GM23338 (cell line): ENCODE measurements at places on chromosomes 12 and 14.

GRCh38 chr12:127712561-127712960 is 554.4 kb upstream of the TMEM132C start:
- no peak for DNase-seq

DNA sequence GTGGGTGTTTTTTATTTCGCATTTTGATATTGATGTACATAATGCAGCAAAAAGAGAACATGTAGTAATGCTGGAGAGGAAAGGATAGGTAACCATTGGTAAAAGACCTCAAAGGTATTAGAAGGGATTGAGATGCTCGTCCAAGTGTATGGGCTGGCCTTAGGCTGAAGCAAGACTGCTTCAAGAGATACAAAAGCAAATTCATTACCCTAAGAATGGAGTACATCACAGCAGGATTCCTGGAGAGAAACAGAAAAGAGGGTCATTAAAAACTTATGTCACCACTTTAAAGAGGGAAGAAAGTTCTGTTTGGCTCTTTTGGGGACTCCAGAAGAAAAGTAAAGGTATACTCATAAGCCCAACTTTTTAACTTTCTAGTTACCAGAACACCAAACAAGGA is 420.5 kb downstream of the ZFP36L1 start:
- DNase-seq: peak; percentile 77

DNA sequence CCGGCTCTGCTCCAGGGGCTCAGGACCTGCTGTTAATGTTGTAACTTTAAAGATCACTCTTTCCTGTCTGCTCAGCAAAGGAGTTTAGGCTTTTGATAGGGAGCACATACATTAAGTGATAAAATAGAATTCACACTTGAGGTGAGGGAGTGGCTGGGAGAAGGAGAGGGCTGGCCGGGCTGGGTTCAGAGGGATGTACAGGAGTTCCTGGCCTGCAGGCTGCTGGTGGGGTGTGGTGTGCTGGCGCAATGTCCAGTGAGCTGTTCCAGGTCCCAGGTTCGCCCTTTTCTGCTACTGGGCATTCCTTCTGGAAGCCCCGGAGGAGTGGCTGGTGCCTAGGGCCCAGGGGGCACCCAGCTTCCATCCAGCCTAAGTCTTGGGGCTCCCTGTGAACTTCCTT is 17.8 kb downstream of the KIF26A start:
- DNase-seq: no peak

GRCh38 chr14:92898566-92899131 is 24.3 kb upstream of the CHGA start:
- DNase-seq: no peak

GRCh38 chr12:107761502-107761904 is 566 bp upstream of the PRDM4 start:
- peak; percentile 58 for DNase-seq

DNA sequence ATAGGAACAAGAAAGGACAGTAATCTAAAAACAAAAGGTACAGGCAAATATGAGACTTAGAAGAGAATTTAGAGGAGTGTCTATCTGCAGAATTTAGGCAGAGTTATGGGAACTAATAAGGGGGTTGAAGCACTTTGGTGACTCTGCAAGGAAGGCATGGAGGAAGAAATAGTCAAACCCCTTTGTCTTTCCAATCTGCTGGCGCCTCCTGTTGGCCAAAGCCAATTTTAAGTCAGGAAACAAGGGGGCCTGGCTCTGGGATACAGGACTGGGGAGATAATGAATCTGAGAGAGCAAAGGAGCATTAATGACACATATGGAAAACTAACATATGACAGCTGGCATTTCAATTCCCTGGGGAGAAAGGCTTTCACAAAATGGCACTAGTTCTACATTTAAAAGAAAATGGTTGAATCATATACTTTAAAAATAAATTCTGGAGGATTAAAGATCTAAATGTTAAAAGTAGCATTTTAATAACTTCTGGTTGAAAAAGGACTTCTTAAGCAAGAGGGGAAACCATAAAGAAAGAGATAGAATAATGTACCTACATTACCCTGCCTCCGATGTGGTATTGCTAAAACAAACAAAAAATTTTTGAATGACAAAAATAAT is 48.5 kb upstream of the CSRP2 start:
- peak; percentile 90 for DNase-seq

- DNase-seq: peak; percentile 34
Observed at GRCh38 chr12:108784270-108784669, 53.0 kb upstream of the CORO1C start.

GRCh38 chr14:96204151-96205058 is at the start of gene BDKRB2:
Gene BDKRB2 (plus strand): TSS chr14:96204839. CDS start chr14:96237108, 32,269 bp downstream.
- DNase-seq: peak; percentile 86

DNA sequence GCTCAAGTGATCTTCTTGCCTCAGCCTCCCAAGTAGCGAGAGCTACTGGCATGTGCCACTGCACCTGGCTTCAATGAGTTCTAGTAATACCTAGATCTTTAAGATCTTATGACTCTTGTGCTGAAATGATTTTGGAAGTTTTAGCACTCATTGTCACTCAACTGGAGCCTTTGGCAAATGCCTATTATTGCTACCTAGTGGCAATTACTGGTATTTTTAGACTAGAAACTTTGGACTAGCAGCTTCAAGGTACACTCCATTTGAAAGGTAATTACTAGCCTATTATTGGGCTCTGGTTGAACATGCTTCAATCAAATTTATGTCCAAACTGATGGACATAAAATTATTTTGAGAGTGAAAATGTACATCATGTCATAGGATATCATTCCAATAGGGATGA is 80.7 kb upstream of the MUCL1 start:
- DNase-seq: no peak

DNA sequence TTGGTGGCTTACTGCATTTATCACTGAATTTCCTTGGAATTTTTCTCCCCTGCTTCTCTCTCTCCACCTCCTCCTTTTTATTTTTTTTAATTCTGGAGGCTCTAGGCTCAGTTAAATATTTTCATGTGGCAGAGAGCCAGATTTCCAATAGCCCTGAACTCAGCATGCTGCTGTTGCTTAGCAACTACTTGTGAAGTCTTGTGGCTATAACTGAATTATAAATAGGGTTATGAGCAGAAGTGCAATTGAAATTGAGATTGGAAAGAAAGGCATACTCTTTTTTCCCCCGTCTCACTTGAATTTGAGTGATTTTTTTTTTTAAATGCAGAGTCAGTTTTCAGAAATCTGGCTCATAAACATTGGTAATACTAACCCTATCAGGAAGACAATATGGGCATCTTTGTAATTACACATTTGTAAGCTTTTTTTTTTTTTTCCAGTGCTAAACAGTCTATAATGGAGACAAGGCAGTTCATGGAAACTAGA is 38.3 kb downstream of the ATF7IP start:
- DNase-seq: no peak

DNA sequence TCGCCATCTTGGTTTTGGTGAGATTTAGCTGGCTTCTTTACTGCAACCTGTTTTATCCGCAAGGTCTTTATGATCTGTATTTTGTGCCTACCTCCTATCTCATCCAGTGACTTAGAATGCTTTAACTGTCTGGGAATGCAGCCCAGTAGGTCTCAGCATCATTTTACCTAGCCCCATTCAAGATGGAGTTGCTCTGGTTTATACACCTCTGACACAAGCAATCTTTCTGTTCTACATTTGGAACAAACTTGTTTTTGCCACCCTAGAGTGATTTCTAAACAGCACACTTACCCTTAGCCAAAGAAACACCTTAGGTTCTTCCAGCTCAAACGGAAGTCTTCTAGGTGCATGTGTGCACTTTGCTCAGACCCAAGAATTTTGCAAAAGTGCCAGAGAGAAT is 122.3 kb downstream of the CCDC60 start:
- DNase-seq: no peak

DNA sequence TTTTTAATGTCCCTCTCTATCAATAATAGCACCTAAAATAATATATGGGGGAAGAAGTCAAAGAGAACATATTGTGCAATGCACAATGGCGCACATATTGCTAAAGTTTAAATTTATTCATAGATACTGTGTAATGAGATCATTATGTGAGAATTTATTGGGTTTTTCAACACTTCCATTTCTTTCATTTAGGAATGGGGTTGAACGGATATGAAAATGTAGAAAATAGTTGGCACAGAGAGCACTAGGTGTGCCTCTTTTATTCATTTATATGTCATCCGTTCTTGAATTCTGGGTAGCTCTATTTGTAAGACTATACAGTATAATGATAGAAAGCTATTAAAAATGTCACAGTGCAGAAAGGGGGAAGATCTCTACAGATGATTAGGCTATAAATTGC is 63.9 kb downstream of the ATG14 start:
- DNase-seq: no peak

GRCh38 chr12:20283482-20283881 is 84.9 kb upstream of the PDE3A start:
- peak; percentile 42 for DNase-seq

- peak; percentile 17 for DNase-seq
Observed at GRCh38 chr12:67634303-67634761, 14.2 kb upstream of the DYRK2 start.

GRCh38 chr12:47991106-47992061 is 12.9 kb downstream of the COL2A1 start:
- DNase-seq: no peak

- no peak for DNase-seq
Observed at GRCh38 chr14:92956961-92957360, 34.0 kb downstream of the CHGA start.

- no peak for DNase-seq
Observed at GRCh38 chr12:47887529-47887928, 17.3 kb downstream of the VDR start.

DNA sequence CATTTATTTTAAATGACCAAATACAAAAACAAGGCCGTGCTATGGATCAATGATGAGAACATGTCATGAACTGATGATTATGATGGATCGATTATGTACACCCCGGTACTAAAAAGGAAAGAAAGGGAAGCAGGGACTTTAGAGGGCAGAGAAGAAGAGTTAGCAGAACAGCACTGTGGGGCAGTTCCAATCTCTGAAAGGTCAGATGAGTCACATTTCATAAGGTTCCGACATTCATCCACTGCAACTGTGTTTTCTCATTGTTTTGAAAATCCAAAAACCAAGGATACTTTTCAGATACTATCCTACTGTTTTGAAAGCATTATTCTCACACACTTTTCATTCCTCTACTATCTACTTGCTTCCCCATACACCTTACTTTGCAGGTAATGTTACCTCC is 169.3 kb downstream of the STXBP6 start:
- no peak for DNase-seq

- DNase-seq: no peak
Observed at GRCh38 chr14:97070259-97070658, 273.1 kb downstream of the VRK1 start.

GRCh38 chr14:93619176-93619793 is 169.0 kb downstream of the PRIMA1 start:
- peak; percentile 78 for DNase-seq

DNA sequence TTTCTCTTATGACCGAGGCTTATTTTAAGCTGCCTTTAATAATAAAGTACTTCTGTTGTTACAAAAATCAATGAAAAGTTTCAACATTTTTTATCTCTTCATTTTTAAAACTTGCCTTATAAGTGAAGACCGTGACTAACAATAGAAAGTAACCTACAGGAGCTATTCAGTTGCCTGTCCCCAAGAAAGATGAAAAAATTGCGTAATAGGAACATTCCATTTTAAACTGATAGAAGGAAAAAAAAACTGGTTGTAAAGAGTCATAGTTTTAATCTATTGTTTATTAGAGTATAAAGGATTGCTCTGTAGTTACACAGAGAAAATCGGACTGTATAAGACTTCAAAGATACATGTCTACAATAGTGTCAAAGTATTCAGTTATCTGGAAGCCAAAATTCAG is 83.3 kb downstream of the DAAM1 start:
- no peak for DNase-seq

DNA sequence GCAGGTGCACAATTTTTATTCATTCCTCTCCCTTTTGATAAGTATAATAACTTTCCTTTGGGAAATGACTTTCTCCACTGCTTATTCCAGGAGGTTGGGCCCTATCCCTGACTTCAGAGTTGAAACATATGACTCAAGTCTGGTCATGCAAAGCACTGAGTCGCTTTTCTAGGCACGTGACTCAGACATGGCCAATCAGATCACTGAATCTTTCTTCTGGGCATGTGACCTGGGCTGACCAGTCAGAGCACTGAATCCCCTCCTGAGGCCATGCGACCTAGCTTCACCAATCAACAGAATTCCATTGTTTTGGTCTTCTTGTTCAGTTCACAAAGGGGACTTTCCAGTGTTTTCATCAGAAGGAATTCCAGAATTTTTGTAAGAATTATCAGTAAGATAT is 377.1 kb upstream of the KITLG start:
- no peak for DNase-seq

GRCh38 chr14:55847766-55848165 is 267.8 kb downstream of the KTN1 start:
- DNase-seq: no peak

GRCh38 chr14:38762426-38762825 is 340.6 kb downstream of the SEC23A start:
- no peak for DNase-seq

- DNase-seq: no peak
Observed at GRCh38 chr12:82651489-82651888, 35.2 kb upstream of the TMTC2 start.

GRCh38 chr12:92118826-92119536 is 26.7 kb downstream of the BTG1 start:
- no peak for DNase-seq

GRCh38 chr12:94322346-94322745 is 137.3 kb downstream of the CEP83 start:
- no peak for DNase-seq

GRCh38 chr14:30971586-30971985 is 53.9 kb upstream of the AP4S1 start:
- no peak for DNase-seq

DNA sequence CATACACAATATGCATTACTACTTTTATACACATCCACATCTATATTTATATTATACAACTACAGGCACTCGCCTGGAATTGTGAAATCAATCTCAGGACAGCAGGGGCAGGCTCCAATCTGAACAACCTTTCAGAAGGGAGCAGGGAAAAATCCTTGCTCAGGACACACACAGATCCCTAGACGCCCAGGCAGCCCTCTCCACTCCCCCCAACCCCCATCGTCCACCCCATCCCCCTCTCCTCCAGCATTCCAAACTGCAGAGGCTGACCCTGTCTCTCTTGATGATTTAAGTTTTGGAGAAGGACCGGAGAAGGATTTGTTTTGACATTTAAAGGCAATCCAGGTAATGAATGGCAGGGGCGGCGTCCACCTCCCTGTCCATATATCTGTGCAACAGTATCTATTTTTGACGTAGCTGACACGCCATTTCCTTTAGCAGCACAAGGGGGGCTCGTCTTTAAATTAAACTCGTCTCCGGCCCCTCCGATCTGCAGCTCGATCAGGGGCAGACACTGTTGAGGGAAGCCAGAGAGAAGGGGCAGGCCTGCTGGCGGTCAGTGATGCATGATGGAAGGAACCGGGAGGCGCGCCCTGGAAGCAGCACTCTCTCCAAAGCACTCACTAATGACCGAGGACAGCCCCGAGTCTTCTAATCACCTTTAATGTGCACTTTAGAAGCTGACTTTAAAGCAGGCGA is 95.0 kb upstream of the TBX5 start:
- peak; percentile 52 for DNase-seq

- DNase-seq: no peak
Observed at GRCh38 chr12:116717466-116718437, 20.1 kb downstream of the SPRING1 start.
